Fibroblast of pulmonary artery (primary cell): ENCODE measurements at places on chromosomes 4 and X.
A peak's percentile ranks its signal among the peaks of the same experiment; 100 is the strongest.

DNA sequence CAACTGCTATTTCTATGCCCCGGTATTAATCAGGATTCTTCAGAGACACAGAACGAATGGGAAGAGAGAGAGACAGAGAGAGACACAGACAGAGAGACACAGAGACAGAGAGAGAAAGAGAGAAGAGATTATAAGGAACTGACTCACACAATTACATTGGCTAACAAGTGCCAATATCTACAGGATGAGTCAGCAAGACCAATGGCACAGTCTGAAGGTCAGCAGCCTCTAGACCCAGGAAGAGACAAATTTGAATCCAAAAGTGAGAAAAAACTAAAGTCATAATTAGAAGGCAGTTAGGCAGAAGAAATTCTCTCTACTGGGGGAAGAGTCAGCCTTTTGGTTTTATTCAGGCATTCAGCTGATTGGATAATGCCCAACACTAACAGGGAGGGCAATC lies 187.3 kb downstream of the MAB21L2 start:
- DNase-seq = peak; percentile 62

DNA sequence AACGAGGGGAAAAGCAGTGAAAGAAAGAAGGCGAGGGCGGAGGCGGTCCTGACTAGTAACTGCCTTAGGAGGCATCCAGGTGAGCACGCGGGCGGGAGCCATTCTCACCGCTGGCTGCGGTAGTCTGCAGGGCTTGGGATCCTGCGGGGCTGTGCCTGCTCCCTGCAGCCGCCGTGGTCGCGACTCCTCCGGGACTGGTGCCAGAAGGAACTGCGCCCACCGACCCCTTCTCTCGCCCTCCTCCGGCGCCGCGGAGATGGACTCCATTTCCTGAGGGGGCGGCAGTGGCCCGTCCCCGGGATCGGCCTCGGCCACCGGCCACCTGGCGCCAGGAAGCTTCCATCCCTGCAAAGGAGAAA lies 543 bp downstream of the NFXL1 start:
- DNase-seq = no peak

- DNase-seq = no peak
Observed at GRCh38 chr4:6416518-6417286, 55.7 kb downstream of the PPP2R2C start.

DNA sequence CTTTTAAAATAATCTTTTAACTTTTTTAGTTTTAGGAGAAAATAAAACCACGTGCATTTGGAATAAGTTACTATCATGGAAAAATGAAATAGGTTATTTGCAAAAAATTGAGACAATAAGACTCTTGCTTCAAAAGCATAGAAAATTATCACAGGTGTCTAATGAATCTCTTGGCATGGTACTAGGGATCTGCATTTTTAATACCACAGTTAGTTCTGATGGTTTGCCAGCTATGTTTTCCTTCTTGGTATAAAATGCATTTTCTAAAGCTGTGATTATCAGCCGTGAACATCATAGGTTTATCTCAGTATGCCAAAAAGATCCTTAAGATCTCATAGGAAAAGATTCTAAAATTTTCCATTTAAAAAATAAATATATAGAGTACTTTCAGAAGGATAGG lies 83.9 kb downstream of the RASL11B start:
- DNase-seq = no peak

DNA sequence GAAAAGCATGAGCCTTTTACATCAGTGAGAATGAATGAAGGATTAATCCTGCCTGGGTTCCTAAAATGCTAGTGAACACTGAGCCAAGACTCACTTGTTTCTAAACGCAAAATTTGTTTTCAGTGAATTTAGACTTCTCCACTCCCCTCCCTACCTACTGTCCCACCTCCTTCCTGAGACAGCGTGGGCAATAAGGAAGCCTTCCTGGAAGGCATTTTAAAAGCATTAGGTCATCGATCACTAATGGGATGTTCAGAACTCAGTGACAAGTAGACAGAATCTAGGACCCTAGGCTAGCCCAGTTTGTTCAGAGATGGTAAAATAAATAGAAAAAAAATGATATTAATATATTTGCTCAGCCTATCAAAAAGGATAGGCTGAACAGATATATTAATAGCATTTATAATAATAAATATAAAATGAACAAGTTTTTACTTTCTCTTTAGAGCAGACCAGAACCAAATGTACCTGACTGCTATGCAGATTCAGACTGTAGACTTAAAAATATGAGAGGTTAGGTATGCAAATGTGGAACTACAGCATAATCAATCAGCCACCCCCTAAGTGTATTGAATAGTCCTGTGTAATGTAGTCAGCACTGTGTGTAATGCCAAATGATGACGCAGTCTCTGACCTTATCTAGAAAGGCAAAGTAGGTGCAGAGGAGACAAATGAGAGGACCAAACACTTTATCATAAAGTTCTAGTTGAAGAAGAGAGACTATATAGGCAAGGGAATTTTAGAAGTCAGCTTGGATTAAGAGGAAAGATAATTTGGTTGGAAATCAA lies 331.1 kb downstream of the GPAT3 start:
- no peak for DNase-seq

DNA sequence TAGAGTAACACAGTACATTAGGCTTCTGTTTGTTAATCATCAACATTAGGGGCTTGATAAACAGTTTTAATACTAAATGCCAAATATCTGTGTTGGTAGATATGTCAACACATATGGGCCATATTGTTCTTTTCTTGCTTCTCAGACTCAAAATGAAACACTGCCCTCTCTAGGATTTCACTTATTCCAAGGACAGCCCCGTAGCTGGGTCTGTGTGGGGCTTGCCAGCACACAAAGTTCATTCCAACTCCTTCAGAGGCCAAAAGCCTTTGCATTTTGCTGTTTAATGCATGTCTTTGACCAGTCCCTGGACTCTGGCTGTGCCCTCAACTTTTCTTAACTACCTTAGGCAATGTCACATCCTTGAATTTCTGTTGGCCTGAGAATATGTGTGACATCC lies 102.0 kb upstream of the ZNF827 start:
- DNase-seq = no peak

- DNase-seq = peak; percentile 5
Observed at GRCh38 chr4:29467044-29467717, 1253.0 kb upstream of the PCDH7 start.

GRCh38 chrX:151151665-151152267 lies 24.6 kb upstream of the GPR50 start:
- DNase-seq = peak; percentile 65

- DNase-seq = no peak
Observed at GRCh38 chr4:174496631-174497432, 25.5 kb downstream of the HPGD start.

DNA sequence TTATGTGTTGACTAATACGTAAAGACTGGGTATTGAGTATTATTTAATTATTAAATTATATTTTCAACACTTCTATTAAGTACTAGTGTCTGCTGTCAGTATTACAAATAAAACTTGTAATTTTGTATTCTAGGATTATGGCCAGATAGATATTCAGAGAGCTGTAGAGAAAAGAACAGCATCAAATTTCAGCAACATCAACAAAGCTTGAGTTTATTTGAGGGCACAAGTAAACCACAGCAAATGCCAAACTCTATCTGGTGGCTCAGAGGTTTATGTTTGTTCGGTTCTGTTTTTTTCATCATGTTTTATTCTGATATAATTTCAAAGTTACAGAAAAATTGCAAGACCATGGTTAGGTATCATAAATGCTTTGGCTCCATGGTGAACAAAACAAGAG lies 1530.5 kb downstream of the PCDH18 start:
- DNase-seq = no peak

GRCh38 chr4:1531683-1532548 lies 125.7 kb upstream of the NKX1-1 start:
- no peak for DNase-seq

DNA sequence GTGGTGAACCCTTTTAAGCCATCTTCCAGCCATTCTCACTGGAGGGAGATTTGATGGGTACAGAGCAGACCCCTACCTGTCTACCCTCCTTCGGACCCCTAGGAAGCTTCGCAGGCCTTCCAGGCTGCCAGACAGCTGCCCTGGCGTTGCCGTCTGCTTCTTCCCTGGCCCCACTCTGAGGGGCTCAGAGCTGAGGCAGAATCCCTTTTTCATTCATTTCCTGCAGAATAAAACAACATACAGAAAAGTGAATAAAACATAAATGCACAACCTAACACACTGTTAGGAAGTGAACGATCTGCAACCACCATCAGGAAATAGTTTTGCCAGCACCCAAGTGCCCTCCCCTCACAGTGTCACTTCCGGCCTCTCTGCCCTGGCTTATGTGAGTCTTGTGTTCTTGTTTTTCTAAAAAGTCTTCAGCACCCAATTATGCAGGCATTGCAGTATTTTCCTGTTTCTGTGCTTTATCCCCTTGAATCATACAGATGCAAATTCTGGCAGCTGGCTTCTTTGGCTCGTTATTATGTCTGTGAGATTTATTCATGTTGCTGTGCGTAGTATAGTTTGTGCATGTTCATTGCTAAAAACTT lies 5.6 kb upstream of the ADD1 start:
- DNase-seq = peak; percentile 74

DNA sequence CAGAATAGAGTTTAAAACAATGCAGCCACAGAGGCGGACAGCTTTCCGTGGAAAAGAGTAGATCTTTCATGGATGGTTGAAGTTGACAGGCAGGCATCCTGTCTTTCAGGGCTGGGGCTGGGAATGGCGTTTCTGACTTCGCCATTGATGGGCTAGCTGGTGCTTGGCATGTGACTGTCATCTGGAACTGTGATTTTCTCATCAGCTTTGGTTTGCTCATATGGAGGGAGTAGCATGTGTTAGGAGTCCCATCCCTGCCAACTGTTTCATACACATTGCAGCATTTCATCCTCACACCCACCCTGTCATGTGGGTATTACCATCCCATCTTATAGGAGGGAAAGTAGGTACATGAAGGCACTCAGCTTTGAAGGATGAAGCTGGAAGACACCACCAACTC lies 49.2 kb upstream of the STX18 start:
- no peak for DNase-seq

GRCh38 chr4:125827696-125828052 lies 512.9 kb downstream of the FAT4 start:
- DNase-seq = no peak

DNA sequence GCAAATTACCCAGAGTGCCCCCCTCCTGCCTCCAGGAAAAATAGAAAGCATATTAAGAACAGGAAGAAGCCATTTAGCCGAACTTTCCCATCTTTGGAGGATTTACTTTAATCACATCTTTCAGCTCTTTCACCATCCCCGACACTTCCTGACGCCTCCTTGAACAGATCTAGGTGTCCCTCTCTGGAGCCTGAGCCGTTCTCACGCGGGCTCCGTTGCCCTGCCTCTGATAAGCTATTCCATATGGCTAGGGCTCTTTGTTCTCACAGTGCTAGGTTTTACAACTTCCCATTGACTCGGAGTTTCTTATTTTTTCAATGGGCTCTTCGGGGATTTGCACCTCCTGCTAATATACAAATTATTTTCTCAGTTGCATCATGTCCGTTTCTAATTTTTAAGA lies 82.1 kb upstream of the GPC4 start:
- no peak for DNase-seq
